SHP77 treated with DMSO at 0.1 percent for 48 hours (cell line): ENCODE measurements at places on chromosomes 4 and X.

- no peak for DNase-seq
Observed at GRCh38 chrX:109398833-109399232, 83.1 kb downstream of the GUCY2F start.

DNA sequence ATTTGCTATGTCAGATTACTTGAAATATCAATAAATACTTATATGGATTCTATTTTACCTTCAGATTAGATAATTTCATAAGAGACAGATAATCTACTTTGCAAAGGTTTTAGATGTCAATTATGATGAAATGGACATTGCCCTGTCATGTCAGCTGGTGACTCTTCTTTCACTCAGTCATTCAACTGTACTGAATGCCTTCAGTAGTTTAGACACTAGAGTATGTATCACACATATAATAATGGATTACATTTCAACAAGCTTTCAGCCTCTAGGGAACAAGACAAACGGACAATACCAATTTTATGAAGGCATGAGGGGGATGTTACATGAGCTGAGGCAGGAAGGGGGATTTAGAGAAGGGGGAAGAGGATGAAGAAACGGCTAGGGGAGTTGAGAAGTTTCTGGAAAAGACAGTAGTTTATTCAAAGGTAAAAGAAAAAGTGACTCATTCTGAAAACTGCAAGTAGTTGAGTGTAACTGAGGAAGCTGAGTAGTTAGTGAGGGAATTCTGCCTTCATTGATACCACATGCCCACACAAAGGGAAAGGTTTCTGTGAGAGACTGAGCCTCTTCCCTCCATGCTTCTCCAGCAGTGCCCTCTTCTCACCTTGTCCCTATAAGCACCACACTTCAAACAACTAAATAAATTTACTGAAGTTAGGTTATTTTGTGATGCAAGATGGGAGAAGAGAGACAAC lies 25.7 kb downstream of the SLC9B2 start:
- no peak for DNase-seq

DNA sequence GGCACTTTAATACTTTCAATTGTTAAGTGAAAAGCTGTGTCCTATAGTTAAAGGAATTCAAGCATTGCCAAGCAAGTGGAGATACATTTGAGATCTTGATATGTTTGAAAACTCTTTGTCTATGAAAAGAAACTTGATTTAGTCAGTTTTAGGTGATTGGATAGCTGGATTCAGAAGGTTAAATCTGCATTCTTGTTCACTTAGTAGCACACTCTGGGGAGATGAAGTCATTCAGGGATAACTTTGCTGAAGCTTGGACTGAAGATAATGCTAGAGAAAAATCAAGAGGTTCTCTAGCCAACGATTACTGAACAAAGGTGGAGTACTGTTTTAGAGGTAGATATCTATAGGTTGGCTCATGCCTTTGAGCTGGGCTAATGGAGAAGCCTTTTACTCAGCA lies 90.6 kb downstream of the DCAF8L2 start:
- DNase-seq: no peak

- DNase-seq: no peak
Observed at GRCh38 chrX:71872542-71873458, 37.8 kb upstream of the NHSL2 start.

DNA sequence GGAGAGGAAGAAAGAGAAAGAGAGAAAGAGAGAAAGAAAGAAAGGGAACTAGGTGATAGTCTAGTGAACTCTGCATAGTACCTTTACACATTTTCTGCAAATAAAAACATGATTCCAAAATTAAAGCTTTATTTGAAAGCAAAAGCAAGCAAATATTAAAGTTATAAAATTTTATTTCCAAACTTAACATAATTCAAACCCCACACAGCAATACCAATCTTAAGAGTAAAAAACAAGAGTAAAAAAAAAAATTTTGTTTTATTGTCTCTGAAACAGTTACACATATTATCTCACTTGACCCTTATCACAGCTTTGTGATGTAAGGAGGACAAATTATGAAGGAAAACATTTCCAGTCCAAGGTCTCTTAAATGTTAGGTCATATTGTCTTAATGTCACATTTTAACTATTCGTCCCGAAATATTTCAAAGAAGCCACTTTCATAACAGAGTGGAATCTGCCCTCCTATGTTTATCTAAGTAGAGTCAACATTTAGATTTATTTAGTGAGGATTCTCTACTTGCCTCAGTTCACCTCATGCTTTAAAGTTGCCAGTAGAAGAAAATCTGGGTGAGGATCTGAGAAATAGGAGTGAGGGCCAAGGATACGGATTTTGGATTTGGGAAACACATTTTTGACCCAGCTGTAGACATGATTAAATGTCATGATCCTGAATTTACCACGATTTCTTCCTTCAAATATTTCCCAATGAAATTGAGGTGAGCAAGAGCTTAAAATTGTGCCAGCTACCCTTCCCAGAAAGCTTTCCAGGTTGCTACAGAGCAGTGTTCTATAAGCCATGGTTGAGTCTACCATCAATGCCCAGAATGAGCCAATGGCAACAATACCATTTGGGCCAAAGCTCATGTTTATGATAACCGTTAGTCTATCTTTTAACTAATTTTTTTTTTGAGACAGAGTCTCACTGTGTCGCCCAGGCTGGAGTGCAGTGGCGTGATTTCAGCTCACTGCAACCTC lies 7.5 kb upstream of the FGA start:
- DNase-seq: no peak

DNA sequence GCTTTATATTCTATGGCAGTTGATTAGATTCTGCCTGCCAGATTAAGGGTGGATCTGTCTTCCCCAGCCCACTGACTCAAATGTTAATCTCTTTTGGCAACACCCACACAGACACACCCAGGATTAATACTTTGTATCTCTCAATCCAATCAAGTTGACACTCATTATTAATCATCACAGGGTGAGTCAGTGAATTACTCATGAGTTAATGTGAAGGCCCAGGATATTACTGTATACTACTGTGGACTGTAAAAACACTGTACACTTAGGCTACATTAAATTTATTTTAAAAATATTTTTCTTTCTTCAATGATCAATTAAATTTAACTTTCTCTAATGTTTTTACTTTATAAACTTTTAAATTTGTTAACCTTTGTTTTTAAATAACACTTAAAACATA lies 87.7 kb downstream of the NAP1L3 start:
- no peak for DNase-seq

GRCh38 chrX:51456246-51456645 lies 40.1 kb downstream of the NUDT11 start:
- no peak for DNase-seq
